ENCODE measurements at places on chromosomes 3 and 15.
A peak's percentile ranks its signal among the peaks of the same experiment; 100 is the strongest.

- DNase-seq, result no peak
Measured at GRCh38 chr3:37582086-37582485, 279.6 kb upstream of the CTDSPL start.

DNA sequence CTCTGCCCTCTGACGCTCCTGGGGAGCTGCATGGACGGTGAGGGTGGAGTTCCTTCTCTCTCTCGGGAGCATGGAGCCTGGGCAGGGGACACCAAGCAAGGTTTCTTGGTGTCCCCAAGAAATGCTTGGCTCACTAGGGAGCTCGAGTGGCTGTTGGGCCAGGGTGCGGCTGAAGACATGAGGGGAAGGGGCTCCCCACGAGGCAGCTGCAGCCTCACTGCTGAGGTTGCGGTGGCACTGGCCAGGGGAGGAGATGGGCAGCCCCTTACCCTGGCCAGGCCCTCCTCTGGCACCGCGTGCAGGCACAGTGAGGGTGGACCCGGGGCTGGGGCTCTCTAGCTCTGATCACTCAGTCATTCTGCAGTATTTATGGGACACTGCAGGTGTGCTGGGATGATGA, 43.5 kb upstream of the SLC41A3 start:
- DNase-seq, result peak; percentile 58

DNA sequence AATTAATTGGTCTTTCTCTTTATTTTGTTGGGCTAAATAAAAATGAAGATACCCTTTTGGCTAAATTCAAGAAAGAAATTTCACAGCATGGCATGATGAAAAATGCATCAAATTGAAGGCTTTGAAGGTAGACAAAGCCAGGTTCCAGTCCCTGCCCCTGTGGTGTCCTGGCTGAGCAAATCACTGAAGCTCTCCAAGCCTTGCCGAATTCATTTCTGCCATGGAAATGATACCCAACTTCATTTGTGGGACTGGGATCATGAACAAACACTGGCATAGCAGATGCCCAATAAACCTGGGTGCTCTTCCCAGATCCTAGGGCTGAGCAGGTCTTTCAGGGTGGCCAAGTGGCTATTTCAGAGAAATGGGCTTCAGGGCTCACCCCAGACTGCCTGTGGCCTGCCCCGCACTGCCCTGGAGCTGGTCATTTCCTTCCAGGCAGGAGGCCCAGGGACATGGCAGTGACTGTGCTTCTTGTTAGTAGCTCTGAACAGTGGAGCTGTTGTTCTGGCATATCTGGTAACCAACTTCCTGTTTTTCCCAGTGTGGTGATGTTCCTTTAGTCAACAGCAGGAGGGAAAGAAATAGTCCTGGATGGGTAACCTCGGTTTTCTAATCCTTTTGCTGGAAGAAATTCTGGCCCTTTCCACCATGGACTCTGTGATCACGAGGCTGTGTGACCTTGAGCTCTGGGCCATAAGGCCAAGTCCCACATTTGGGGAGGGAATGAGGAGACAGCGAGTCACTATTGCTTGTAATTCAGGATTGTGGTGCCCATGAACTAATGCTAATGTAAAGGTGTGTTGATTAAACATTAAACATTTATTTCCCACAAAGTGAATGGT, 47.6 kb downstream of the CTDSPL start:
- no peak for DNase-seq

DNA sequence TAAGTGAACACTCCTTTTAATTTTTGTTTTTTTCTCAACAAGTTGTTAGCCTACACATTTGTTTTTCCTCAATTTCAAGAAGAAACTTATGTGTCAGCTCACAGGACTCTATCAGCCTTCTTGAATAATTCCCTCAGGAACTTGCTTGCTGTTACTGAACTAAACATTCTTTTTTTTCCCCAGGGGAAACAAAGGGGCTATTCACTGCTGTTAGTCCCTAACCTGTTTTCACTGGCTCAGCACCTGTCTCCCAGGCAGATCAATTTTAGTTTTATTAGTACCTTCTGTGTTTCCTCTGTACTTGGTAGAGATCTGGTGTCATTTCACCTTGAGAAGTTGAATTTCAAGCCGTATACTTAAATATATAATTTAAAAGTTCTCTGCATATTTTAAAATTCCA, 644.6 kb downstream of the CADM2 start:
- no peak for DNase-seq

DNA sequence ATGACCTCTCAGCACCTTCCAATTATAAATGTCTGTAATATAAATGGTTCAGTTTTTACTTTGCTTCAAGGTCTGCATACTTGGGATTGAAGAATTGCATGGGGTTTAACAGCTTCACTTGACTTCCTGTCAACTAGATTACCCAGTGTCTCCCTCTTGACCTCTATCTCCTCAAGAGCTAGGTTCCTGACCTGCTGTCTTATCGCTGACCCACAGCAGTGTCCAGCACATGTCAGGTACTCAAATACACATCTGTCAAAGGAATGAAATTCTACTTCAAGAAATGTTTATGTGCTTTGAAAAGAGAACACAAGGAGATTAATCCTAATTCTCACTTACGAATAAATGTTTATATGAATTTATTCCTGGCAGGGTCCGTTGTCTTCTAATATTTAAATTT, 284.5 kb downstream of the SLC9A9 start:
- no peak for DNase-seq

- DNase-seq, result no peak
Measured at GRCh38 chr15:36430280-36430679, 149.1 kb upstream of the CDIN1 start.

DNA sequence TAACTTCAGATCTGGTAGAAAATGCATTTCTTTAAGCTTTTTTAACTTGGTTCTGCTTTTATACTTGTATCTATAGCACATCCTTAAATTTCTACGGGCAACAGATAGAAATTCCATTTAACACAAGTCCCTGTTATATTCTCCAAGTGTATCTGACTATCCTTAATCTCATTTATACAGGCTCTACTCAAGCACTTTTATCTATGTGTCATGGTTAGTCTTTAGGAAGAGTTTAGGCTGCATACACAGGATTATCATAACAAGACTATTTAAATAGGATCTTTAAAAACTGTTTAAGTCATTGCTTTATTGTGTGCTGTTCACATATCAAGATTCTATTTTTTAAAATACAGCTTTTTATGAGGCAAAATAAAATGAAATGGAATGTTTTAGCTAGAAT, 52.7 kb downstream of the SETD5 start:
- DNase-seq, result no peak

- DNase-seq, result no peak
Measured at GRCh38 chr15:52518487-52519371, 10.0 kb downstream of the MYO5A start.

DNA sequence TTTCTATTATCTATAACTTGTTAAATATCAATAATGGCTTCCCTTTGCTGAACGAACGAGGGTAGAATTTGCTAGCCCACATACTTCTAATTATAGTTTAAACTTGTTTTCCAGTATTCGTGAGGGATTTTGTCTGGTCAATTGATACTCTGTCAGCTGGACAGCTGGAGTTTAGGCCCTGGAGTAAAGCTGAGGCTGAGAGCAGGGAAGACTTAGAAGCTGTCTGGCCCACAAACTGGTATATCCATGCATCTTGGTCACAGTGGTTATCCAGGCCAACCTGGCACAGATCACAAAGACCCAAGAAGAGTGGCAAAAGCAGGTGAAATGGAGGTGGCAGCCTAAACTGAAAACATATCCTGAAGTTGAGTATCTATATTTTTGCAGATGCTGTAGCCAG, 19.3 kb downstream of the ARHGAP31 start:
- DNase-seq, result no peak

- DNase-seq, result no peak
Measured at GRCh38 chr3:4395448-4395847, 71.6 kb downstream of the SUMF1 start.

DNA sequence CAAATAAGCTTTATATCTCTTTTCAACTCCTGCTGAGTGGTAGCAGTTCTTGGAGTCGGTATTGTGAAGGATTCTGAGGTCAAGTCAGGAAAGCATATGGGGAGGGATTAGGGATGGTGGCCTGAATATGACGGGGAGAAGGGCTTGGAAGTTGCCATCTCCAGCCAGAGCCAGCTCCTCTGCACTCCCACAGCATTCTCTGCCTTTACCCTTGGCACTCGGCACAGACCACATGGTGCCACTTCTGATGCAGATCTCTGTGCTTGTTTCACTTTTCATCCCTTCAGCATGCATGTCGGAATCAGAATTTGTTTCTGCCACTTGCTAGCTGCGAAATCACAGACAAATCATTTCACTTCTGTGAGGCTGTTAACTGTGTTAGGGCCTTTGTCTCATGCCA, 52.5 kb downstream of the RAB11A start:
- DNase-seq, result no peak

GRCh38 chr15:97598353-97598798, 362.1 kb upstream of the ARRDC4 start:
- DNase-seq, result no peak

GRCh38 chr15:40345867-40346578, 4.8 kb upstream of the PHGR1 start:
- no peak for DNase-seq

DNA sequence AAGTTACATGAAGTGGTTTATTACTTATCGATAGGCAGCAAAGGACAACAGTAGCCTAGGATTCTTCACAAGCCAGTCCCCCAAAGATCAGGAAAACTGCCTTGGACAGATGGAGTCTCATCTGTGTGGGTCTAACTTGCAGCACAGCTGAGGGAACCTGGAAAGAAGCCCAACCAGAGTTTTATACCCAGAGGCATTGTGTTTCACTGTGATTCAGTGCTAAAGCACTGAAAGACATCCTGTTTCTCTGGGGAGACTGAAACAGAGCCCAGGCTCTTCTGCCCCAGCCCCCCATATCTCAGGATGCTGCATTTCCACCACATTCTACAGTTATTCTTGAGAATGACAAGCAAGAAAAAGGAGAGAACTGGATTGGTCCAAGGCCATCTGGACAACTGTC, 48.2 kb upstream of the PYDC2 start:
- no peak for DNase-seq

DNA sequence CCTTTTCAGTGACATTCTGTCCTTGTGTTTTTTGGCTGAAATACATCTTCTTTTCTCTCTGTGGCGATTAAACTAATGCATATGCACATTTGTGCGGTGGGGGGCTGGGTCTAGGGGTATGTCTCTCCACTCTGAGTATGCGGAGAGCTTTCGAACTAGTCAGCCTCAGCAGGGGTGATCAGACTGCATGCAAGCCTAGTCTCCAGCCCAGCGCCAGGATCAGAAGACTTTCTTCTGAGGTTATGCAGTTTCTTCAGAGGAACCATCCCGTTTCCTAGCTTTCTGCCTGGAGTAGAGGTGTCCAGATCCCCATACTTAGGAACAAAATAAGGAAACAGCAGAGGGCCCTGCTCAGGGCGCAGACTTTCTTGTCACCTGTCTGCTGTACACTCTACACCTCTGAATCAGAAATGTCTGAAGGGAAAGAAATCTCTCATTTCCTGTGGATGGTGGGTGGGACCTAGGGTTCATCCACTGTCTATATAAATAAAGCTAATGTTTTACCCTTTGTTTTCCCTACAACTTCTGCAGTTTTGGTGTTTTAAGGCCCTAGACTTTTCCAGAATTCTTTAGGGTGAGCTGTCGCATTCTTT, 230.4 kb downstream of the ABHD5 start:
- DNase-seq, result no peak

DNA sequence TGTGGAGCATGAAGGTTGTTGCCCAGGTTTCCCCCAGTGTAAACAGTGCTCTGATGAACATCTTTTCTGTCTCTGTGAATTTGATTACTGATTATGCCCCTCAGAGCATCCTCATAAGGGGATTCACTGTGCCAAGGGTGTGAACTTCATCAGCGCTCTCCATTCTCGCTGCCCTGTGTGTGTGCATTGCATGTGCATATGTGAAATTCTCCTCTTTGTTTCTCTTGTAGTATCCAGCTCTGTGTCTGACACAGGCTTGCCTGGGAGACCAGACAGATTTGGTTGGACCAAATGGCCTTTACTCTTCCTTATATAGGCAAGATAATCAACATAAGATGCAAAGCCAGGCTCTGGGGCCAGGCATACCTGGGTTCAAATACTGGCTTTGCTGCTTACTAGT, 21.9 kb downstream of the CACNA2D3 start:
- no peak for DNase-seq

DNA sequence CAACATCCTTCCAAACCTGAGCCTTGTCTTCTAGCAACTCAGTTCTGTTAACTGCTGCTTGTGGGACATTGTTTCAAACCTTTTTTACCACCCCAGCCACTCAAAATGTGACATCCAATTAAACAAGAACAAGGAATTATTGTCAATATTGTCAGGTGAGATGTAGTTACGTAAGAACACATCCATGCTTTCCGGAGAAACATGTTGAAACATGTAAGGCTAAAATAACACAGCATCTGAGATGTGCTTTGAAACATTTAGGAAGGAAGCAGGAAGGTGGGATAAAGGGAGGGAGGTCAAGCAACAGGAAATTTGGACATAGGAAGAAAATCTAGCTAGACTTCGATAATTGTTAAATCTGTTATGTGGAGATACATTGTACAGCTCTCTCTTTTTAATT, 50.9 kb upstream of the PRICKLE2 start:
- no peak for DNase-seq

GRCh38 chr3:136778865-136779264, 26.7 kb upstream of the STAG1 start:
- no peak for DNase-seq

DNA sequence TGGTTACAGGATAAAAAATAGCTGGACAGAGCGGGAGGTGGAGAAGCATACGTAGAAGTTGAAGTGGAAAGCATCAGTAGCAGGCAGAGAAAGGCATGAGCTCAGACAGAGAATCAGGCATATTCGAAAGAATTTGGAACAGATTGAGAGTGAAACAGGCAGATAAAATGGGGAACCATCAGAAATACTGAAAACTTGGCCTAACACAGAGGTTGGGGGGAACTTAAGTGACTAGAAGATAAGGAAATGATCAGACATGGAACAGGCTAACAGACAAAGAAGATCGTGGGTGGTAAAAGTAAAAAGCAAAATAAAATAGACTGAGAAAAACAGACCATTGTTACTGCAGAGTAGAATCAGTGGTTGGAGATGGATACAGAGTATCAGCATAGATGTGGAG, 32.9 kb downstream of the GTF2E1 start:
- no peak for DNase-seq

DNA sequence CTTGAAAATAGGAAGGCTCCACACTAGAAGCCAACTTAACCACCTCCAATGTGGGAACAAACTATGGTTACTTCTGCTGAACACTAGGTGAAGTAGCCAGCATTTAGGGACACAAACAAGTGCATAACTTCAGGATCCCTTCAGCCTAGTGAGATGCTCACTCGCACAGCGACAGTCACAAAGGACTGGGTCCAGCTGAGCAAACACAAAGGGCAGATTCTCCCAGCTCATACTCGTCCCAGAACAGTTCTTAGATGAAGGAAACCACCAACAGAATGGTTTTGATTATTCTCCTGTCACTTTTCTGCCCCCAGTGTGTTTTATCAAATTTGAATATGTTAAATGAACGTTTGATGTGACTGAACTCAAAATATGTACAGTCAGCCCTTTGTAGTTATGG, 201.6 kb downstream of the KCNAB1 start:
- no peak for DNase-seq

- DNase-seq, result no peak
Measured at GRCh38 chr15:46858150-46858549, 859.2 kb upstream of the SEMA6D start.

GRCh38 chr3:48863122-48863521, 15.4 kb upstream of the PRKAR2A start:
- DNase-seq, result no peak

- DNase-seq, result peak; percentile 63
Measured at GRCh38 chr3:48897460-48898376, 964 bp downstream of the SLC25A20 start.

Data from activated effector memory CD4-positive, alpha-beta T cell treated with anti-CD3 and anti-CD28 coated beads, Interleukin-2, amount 50 U/mL, for 16 hours (primary cell).